ENCODE measurements at places on chromosomes 1 and 21. TPM values are rescaled to one million over a fixed set of nuclear protein-coding genes. Genes with fewer than 3 reads are reported as not detected.

DNA sequence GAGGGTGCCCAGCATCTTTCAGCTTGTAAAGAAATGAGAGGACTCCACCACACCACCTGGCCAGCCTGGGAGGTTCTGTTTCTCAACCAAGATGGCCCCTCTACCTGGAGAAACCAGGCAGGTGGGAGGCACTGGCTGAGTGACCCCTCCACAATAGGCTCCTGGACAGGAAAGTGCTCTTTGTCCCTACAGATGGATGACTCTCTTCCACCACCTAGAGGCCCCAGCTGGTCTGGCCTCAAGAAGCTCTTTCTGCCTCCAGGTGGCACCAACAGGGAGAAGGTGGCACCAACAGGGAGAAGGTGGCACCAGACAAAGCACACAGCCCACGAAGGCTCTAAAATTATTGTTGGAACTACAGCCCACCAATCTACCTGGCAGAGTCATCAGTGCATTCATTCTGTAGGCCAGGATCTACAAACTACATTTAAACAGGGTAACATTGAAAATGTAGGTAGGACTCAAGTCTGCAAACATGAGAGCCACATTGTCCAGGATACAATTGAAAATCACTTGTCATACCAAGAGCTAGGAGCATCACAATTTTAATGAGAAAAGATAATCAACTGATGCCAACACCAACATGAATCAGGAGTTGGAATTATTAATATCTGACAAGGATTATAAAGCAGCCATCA lies 14.4 kb downstream of the TMPRSS3 start:
- H3K27ac ChIP-seq = no peak overlapping the region
- no peaks in the 10 kb centered on the region for H3K27me3 ChIP-seq
- no peaks in the 10 kb centered on the region for H3K36me3 ChIP-seq
- no peaks in the 10 kb centered on the region for H3K4me1 ChIP-seq

GRCh38 chr1:24923485-24924113 lies 6.5 kb downstream of the RUNX3 start:
- no peak overlapping the region for H3K27ac ChIP-seq
- peaks cover 28% of the 10 kb centered on the region for H3K4me1 ChIP-seq
- no peak overlapping the region for H3K4me3 ChIP-seq
- no peak for DNase-seq
- H3K27me3 ChIP-seq = peaks cover 55% of the 10 kb centered on the region
- peaks cover 4% of the 10 kb centered on the region for H3K36me3 ChIP-seq

- H3K36me3 ChIP-seq = no peaks in the 10 kb centered on the region
- no peak overlapping the region for H3K4me3 ChIP-seq
- DNase-seq = no peak
- H3K27me3 ChIP-seq = no peaks in the 10 kb centered on the region
These were observed 122.3 kb upstream of the ADAR start for GRCh38 chr1:154730259-154730658.

DNA sequence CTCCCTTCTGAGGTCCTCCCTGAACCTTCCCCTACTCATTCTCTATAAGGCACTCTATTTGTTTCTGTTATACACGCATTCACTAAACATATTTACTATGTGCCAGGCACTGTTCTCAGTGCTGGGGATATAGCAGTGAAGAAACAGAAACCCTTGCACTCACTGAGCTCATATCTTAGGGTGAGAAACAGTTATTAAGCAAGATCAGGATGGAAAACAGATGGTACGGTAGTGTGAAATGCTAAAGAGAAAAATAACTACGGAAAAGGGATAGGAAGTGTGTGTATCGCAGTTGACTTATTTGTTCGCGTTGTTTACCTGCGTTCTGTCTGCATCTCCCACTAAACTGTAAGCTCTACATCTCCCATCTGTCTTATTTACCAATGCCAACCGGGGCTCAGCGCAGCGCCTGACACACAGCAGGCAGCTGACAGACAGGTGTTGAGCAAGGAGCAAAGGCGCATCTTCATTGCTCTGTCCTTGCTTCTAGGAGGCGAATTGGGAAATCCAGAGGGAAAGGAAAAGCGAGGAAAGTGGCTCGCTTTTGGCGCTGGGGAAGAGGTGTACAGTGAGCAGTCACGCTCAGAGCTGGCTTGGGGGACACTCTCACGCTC lies 572 bp downstream of the CYB5RL start:
- no peak for DNase-seq
- peak overlapping the region; percentile 99 for H3K4me3 ChIP-seq
- H3K4me1 ChIP-seq = peaks cover 23% of the 10 kb centered on the region
- peak overlapping the region; percentile 83 for H3K27ac ChIP-seq

DNA sequence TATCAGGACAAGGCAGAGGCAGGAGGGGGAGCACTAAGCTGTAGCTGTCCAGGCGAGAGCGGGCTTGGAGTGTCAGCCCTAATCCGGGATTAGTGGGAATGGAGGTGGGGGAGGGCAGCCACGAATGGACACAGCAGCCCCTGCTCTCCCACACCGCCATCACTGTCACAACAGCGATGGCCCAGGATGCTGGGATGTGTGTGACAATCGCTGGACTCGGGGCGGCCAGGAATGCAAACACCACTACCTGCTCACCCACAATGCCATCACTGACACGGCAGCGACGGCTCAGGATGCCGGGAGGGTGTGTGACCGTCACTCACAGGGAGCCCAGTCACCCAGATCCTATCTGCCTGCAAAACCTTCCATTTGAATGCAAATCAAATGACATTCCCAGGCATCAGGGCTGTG lies 2.9 kb downstream of the C2CD2 start:
- H3K36me3 ChIP-seq = no peaks in the 10 kb centered on the region
- peaks cover 43% of the 10 kb centered on the region for H3K4me1 ChIP-seq
- no peak for DNase-seq
- no peak overlapping the region for H3K4me3 ChIP-seq

DNA sequence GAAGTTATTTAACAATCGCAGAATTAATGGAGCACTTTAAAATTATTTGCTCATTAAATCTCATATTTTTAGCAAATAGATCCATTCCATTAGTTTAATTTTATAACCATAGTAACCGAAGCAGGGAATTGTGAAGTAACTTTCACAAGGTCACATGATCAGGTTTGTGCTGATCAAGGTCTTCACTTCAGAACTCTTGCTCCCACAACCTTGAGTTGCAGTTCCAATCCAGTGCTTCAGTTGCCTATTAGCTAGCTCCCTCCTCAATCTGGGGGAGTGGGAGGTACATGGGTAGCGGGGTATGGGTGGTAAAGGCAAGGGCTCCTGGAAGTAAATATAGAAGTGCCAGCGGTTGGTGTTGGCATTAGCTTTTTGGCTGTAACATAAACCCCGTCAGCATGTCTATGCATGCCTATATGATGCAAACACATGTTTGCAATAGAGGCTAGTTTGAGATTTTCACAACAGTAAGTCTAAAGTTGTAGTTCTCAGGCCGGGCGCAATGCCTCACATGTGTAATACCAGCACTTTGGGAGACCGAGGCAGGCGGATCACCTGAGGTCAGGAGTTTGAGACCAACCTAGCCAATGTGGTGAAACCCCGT lies 5.8 kb downstream of the ATP5IF1 start:
- no peak for DNase-seq
- no peak overlapping the region for H3K27ac ChIP-seq

DNA sequence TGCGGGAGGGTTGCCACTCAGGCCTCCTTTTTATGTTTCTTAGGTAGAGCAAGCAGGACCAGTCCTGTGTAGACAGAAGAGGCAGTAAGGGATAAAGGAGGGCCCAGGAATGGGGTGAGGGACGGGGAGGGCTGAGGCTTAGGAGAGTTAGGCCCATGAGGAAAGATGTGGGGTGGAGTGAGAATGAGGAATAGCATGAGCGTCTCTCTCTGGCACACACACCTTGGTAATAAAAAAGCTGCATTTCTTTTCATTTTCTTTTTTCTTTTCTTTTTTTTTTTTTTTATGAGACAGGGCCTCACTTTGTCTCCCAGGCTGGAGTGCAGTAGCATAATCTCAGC lies 7.6 kb upstream of the HSPG2 start:
- H3K27ac ChIP-seq = no peak overlapping the region
- peaks cover 18% of the 10 kb centered on the region for H3K4me1 ChIP-seq
- DNase-seq = no peak
- no peaks in the 10 kb centered on the region for H3K27me3 ChIP-seq
- no peaks in the 10 kb centered on the region for H3K36me3 ChIP-seq
- no peak overlapping the region for H3K4me3 ChIP-seq

DNA sequence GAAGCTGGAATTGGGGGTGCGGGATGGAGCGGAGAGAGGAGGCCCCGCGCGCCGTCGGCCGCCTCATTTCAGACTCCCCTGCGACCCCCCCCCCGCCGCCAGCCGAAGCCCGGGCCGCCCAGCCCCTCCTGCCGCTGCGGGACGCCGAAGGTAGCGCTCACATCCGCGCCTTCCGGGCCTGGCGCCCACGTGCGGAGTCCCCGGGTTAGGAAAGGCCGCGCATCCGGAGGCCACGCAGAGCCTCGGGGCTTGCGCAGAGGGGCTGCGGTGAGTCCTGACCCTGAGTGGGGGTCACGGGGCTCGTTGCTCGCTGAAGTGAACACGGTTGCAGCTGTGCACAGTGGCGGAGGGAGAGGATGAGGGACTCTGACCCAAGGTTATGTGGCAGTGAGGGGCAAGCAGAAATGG lies 552 bp upstream of the ZNF496 start:
- no peaks in the 10 kb centered on the region for H3K27me3 ChIP-seq
- H3K4me3 ChIP-seq = peak overlapping the region; percentile 75
- H3K36me3 ChIP-seq = peaks cover 26% of the 10 kb centered on the region

Gene CLCA1
- total RNA-seq = not detected

Gene AMIGO1
- total RNA-seq = 9.1 TPM

Gene CENPF
- total RNA-seq = 2.5 TPM

Gene PDZK1
- total RNA-seq = not detected

Gene MFSD2A
- total RNA-seq = 110 TPM

Gene PADI3
- not detected for total RNA-seq

Gene NR5A2
- 1.4 TPM for total RNA-seq
